ENCODE measurements at places on chromosomes 12 and 14.

DNA sequence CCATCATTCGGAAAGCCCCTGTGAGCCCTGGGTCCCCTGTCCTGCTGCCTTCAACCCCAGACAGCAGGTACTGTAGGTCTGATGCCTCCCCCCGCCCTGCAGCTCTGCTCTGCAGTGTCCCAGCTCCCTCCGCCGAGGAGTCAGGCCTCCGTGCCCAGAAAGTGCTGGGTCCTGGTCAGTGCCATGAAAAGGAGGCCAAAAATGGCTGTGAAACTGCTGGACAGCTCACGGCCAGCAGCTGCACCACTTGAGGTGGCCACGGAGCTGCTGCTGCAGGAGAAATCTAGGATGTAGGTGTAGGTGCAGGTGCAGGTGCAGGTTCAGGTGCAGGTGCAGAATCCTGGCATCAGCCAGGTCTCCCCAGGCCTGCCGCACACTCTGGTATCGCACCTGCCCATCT, 196.1 kb downstream of the SLC15A4 start:
- DNase-seq: no peak

- no peak for DNase-seq
These were observed 376.0 kb downstream of the ALG10 start for GRCh38 chr12:34398366-34398705.

DNA sequence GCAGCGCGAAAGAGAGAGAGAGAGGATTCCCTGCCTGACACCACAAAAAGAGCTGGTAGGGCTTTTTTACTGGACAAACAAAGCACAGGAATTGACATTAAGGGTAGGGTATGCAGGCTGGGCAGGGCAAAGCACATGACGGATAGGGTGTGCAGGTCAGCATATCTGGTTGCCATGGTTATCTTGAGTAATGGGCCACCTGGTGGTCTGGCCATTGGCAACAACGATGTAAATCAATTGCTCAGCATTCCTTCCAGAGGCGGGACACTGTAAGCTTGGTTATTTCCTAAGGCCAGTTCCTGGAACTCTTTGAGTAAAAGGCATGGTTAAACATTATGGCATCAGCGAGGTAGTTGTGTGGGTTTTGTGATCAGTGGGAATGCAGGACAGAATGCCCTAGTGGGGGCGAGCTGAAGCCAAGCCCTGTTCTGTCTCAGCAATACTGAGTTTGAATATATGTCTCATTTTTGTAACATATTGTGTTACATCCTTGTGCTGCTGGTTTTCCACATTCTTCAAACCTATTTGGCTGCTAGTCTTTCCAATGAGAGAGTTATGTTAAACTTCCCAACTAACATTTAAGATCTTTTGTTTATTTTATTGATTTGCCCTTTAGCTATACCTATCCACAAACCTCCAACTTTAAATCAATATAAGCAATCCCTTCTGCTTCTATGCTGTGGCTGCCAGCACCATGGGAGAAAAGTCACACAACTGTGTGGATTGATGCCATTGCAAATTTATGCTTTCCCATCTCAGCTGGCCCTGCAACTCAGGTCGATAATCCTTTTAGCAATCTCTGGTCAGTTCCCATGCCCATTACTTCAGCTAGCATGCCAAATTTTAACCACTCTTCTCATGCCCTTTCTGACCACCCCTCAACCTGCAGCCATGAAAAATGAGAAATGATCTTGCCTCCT, 396.7 kb upstream of the PDE3A start:
- DNase-seq: no peak

DNA sequence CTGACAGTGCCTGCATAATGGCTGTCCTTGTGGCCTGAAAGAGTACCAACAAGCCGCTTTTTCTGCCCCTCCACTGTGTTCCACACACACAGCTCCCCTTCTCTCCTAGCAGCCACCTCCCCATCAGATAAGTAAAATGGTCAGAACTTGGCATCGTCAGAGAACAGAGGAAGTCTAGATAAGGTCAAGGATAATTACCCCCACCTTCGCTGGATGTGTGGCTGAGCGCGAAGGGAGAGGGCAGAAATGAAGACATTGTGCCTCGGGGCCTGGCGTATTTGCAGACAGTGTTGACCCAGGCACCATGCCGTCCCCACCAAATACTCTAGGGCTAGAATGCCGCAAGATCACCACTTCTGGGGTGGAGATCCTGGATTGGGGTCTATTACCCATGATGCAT, 30.6 kb downstream of the FBXO21 start:
- DNase-seq: no peak

DNA sequence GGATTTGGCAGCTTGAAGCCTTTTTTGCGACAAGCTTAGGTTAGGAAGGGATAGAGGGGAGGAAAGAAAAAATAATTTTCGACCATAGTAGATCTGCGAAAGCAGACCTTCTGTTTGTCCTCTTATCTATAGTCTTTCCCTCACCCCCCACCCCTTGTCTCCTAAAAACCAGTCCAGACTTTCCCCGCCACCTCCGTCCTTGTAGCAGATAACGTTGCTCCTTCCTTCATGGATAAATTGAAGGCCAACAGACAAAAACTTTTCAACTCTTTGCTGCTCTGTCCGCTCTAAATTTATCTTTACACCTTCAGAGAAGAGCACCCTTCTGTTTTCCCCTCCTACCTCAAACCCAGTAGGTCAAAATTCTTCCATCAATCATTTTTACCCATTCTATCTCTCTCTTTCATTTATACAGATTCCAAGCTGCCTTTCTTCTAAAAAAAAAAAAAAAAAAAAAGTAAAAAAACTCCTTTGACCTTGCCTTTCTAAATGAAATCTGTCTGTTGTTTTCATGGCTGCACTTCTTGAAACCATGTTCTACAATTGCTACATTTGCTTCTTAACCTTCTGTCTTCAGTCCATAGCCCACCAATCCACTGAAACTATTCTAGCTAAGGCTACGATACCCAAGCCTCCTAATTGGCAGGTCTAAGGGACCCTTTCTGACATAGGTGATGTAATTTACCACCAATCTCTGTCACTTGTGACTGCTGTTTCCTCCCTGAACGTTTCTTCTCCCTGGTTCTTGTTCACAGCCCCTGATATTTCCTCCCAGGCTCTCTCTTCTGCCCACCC, 11.1 kb upstream of the NEMF start:
- DNase-seq: no peak

DNA sequence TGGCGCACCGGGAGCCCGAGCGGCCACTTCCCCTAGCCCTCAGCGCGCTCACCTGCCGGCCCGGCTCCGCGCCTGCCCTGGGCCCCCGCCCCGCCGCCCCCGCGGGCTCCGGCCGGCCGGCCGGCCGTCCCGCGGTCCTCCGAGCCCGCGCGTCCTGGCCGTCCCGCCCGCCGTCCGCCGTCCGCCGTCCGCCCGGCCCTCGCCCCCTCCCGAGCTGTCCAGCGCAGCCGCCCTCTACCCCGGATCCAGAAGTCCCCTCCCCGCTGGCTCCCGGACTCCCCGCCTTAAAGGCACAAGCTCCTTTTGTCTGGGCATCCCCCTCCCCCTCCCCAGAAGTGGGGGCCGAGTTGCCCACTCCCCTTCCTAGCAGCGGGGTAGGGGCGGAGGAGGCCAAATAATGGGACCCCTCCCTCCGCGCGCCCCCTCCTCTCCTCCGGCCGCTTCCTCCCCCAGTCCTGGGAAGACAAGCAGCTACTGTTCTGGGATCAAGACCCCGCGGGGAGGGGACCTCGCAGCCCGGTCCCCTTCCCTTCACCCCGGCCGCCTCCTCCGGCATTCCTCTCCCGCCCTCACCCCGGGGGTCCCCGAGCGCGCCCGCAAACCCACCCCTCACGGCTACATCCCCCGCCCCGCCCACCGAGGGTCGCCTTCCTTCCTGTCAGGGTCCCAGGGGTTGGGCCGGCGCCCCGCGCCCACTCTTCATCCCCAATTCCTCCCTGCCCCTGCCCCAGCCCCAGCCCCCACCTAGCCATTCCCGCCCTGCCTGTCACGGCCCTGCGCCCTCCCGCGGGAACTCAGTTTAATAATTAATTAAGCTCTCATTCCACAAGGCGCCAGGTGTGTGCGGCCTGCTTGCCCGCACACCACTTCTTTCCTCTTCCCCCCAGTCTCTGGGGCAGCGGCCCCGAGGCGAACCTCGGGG, at the start of gene ADCY6:
ADCY6 (minus strand) TSS at position 236 of the 922 bp plus-strand sequence. CDS start 5,655 bp downstream, outside the sequence.
- no peak for DNase-seq

GRCh38 chr12:72677846-72678245, 405.7 kb downstream of the TRHDE start:
- no peak for DNase-seq

- DNase-seq: no peak
These were observed 14.3 kb upstream of the OTUB2 start for GRCh38 chr14:94011795-94012194.

DNA sequence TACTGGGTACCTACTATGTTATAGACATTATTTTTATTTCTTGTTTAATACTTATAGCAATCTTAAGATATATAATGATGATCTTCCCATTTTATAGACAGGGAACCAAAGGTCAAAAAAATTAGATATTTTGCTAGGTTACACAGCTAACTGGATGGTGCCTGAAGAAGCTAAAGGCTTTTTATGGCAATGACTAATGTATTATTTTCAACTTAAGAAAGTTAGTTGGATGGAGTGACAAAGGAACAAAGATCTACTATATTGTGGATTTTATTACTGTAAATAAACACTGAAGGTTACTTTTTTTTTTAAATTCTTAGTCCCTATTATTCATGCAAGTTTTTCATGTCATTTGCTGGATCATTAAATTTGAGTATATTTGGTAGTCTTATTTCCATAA, 227.9 kb downstream of the GPHN start:
- DNase-seq: no peak

DNA sequence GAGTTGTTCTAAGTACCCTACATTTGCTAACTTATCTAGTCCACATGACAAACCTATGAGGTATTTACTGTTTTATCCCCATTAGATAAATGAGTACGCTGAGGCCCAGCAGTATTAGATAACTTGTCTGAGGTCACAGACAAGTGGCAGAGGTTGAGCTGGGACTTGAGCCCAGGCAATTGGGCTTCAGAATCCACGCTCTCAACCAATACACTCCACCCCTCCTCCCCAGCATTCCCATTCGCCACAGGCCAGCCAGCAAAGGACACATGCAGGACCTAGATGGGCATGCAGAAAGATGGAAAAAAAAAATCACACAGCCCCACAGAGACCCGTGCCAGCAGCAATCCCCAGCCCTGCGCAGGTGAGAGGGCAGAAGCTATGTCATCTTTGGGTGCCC, 12.4 kb downstream of the HDAC7 start:
- DNase-seq: no peak

Data from activated T-cell treated with anti-CD3 and anti-CD28 coated beads for 4 hours (primary cell).